ENCODE measurements at places on chromosomes 16 and 17.
A peak's percentile ranks its signal among the peaks of the same experiment; 100 is the strongest.

DNA sequence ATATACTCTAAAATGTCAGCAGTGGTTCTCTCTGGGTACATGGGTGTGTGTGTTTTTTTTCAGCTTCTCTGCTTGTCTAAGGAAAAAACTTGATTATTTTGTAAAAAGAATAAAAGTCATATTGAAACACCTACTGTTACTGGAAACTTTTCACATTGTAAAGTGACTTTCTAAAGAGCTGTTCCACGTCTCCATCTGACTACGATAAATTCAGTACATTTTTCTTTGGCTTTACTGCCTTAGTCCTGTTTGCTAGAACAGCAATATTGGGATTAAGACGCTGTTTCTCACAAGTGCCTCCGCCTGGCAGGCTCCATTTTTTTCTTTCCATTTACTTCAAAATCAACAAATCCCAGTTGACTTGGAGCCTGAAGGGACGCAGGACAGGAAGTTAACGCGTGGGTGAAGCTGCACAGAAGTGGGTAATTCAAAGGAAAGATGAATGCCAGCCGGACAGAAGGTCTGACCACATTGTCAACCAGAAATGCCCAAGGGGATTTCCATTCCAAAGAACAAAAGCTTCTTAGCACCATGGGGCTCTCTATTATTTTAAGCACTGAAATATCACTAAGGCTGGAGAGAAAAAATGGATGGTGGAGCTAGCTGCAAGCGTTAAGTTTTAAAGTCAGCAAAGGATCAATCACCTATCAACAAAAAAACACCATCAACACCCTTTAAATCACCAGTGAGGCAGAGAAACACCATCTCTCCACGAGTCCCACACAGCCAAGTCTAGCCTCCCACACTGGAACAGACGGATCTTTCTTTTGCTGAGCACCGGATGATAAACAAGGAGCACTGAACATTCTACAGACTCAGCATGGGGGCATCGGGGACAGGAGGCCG, 8.4 kb downstream of the GLOD4 start:
- no peak for DNase-seq

DNA sequence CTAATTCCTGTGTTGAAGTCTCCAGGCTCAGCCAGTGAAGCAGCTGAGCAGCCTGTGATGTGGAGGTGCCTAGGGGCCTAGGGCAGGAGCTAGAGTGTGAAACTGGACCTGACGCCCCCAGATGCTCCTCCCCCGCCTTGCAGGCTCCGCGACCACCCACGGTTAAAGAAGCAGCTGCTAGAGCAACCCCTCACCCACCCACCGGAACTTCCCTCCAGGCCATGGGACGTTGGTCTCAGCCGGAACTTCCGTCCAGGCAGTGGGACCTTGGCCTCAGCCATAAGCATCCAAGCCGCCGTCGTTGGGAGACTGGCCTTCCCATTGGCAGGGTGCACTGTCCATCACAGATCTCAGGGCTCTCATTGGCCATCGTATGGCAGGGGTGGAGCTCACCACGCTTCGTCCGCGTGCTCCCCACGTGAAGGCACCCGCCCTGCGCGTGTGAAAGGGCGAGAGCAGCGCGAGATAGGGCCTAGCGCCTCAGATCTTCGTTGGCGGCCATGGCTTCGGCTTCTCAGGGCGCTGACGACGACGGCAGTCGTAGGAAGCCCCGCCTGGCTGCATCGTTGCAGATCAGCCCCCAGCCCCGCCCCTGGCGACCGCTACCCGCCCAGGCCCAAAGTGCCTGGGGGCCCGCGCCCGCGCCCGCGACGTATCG, at the start of gene ADAD2:
Gene ADAD2 (plus strand): TSS at position 427 of the 658 bp plus-strand sequence. CDS start 74 bp downstream, at position 501.
- peak; percentile 84 for DNase-seq

- DNase-seq = no peak
These were observed 8.1 kb upstream of the ATXN7L3 start for GRCh38 chr17:44207743-44208142.

DNA sequence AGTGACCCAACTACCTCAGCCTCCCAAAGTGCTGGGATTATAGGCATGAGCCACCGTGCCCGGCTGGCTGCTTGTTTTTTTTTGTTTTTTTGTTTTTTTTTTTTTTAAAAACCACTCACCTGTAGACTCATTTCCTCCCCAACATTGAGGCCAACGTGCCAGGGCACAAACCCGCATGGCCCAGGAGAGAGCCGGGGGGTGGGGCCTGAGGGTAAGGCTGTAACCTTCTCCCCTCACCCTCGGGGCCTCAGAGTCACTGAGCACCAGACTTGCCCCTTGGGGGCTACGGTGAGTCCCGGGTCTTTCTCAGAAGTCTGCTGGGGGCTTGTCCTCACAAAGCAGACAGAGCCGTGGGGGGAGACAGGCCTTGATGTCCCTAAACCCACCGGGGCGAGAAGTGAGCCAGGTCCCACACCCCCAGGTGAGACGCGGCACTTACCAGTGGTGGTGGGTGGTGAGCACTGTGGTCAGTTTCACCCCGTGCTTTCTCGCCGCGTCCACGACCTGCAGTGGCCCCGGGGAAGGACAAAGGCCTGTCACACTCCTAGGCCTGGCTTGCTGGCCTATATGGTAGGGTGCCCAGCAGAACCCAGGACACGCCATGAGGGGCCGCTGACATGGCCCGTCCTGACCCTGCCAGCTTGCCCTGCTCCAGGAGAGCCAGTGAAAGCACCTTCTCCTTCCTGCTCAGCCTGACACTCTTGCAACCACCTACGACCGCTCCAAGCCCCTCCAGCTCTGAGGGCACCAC, 4.6 kb downstream of the HAGH start:
- DNase-seq = no peak

- DNase-seq = peak; percentile 33
These were observed 52.3 kb upstream of the HNF1B start for GRCh38 chr17:37797206-37797605.

DNA sequence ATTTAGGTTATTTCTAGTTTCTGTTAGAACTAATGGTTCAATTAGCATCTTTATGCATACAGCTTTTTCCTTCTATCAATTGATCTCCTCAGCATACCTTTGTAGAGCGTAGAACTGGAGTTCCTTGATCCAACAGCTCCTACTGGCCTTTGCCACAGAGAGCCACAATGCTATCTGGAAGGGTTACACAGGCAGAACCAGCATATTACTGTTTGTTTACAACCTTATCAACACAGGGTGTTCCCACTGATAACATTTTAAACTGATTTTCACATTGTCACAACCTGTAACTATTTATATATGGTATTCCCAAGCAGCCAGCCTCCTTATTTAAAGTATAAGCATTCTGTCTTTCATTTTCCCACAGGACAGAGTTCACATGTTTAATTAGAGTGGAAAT, 382.2 kb downstream of the MAF start:
- DNase-seq = no peak

GRCh38 chr17:56635641-56636040, 42.1 kb downstream of the NOG start:
- DNase-seq = no peak

GRCh38 chr17:74901353-74902135, 8.1 kb upstream of the FADS6 start:
- DNase-seq = no peak

- DNase-seq = no peak
These were observed 47.4 kb downstream of the CEP95 start for GRCh38 chr17:64554028-64554637.

GRCh38 chr16:14194721-14195120, 123.6 kb downstream of the MRTFB start:
- no peak for DNase-seq

GRCh38 chr17:42509841-42510240, 26.2 kb upstream of the NAGLU start:
- no peak for DNase-seq

DNA sequence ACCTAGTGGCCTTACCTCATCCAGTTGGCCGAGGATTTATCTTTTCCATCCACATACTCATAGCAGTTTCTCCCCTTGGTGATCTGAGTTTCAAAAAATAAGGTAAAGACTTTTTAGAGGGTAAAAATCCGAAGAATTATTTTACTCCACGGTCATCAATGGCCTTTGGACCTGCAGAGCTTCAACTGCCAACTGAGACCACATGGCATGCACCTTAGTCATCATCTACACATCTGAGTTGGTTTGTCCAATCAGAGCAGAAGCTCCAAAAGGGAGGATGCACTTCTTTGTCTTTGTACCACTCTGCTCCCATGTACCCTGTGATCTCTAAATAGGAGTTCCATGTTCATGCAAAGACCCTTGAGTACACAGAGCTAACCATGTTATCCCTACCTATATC, 15.7 kb downstream of the PRDM7 start:
- DNase-seq = no peak

DNA sequence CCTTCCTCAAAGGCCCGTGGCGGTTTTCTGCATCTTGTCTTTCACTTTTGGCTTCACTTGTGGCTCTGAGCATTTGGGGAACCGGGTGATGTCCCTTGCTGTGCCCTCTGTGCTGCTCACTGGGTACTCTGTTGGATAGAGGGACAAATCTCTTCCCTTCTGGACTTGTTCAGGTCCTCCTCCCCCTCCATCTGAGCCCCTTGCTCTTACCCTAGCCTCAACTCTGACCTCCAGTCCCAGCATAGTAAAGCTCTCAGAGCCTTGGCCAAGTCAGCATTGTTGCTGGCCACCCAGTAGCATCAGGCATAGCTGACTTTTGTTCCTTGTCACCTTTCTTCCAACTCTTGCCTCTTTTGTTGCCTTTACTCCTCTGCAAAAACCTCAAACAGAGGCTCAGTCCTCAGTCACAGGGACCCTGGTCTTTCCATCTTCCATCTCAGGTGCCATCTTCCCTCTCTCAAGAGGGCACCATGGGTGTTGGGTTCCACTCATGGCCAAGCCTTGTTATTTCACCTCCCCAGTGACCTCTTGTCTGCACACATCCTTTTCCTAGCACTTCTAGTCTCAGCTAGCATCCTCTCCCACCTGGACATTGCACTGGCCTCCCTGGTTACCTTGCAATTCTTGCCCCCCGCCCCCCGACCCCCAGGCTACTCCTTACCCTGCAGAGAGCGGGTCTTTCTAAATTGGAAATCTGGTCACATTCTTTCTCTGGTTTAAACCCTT, 393 bp upstream of the PSMB10 start:
- DNase-seq = no peak

DNA sequence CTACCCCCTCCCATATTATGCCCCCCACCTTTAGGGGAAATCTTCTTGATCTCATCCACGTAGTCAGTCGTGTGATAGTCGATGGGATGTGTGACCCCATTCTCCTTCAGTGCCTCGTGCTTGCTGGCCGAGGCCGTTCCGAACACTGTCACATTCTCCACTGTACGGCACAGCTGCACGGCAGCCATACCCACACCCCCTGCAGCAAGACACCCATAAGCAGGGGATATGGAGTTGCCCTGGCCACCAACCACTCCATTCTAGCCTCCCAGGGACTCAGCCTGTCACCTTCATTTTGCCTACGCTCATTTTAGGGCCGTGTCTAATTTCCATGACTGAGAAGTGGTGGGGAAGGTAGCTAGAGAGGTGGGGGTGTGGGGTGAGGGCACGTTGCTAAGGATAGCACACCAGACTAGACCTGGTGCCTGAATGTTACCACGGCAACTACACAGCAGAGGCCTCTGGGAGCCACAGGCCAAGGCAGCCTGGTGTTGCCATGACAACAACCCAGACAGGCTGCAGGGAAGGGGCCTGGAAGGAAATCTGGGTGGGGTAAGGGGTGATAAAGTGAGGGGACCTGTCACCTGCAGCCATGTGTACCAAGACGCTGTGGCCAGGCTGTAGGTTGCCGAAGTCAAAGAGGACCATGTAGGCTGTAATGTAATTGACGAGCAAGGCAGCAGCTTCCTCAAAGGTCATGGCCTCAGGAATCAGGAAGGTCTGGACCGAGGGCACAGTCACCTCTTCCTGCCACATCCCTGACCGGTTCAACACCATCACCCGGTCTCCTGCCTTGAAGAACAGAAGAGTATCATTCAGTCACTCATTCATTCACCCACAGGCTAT, 4.0 kb downstream of the VAT1 start:
- peak; percentile 53 for DNase-seq

- DNase-seq = peak; percentile 59
These were observed 46.8 kb downstream of the RNF112 start for GRCh38 chr17:19457830-19458271.

DNA sequence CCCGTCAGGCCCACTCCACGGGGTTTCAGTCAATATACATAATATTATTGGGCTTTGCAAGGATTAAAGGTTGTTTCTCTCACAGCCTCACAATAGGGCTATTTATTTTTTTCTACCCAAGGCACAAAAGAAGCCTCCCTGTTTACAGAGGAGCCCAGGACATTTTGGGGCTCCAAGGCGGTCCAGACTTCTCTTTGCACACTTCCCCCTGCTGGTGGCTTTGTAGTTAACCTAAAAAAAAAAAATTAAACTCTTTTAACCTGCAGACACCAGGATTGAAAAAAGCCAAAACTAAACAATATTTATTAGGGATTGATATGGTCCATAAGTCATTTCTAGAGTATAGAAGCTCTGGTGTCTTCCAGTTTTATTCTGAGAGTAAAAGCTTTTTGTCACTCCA, 169.7 kb upstream of the ZFHX3 start:
- DNase-seq = peak; percentile 68

- no peak for DNase-seq
These were observed 11.6 kb downstream of the DDX42 start for GRCh38 chr17:63785556-63785955.

DNA sequence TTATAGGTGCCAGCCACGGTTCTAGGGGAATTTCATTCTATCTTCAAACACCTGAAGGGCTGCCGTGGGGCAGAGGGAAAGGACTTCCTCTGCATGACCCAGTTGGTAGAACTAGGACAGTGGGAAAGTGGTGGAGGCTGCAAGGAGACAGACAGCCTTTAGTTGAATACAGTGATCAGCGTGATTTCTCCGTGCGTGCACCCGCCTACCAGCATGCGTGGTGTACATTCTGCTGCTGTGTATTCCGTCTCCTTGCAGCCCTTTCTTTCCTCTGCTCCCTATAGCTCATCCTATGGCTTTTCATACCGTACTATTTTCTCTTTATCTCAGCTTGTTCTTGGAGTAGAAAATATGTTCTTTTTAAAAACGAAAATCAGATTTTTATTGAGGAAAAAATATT, 146.9 kb downstream of the MRM1 start:
- DNase-seq = no peak

DNA sequence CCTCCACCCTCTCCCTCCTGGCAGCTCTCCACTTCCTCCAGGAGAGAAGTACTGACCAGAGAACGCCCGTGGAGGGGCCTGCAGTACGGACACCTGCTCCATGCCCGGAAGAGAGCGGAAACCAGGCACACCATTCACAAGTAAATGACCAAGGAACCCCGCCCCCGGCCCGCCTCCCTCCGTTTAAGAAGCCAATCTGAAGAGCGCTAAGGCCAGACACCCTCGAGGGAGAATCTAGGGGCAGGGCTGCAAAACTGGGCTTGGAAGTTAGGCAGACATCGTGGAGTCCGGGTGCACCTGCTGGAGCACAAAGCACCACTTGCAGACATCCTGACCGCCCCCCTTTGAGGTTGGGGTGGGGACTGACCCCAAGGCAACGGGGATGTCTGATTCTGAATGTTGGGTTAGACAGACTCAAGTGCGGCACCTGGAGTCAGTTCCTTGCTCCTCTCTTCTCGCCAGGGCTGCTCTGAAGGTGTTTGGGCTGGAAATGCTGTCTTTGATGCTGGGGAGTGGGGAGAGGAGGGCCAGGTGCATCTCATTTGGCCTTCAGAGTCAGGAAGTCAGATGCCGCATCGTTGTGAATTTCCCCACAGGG, 964 bp upstream of the FAAP100 start:
- DNase-seq = peak; percentile 98

- DNase-seq = no peak
These were observed 45.9 kb downstream of the SRCIN1 start for GRCh38 chr17:38559880-38560230.

All from GM23338 (cell line).